A549 treated with GW870086 at 1 μM for 4 hours (cell line): ENCODE measurements at places on chromosomes 3 and 15. TPM values are rescaled to one million over a fixed set of nuclear protein-coding genes. Genes with fewer than 3 reads are reported as not detected.

Gene TMCO5A
- total RNA-seq: not detected in 5 replicates

Gene DLEC1
- total RNA-seq: 0.06 TPM in 1 of 5 replicates, not detected in the others

Gene UACA
- total RNA-seq: 27.8 to 48.7 TPM (median 39.4 TPM) in 5 replicates

Gene OPA1
- total RNA-seq: 27.3 to 31.0 TPM (median 30.4 TPM) in 5 replicates

Gene BMF
- 0.73 to 1.6 TPM (median 1.3 TPM) in 5 replicates for total RNA-seq

Gene DLL4
- total RNA-seq: 1.1 to 2.0 TPM (median 1.2 TPM) in 5 replicates

Gene LSM3
- 20.8 to 24.5 TPM (median 22.4 TPM) in 5 replicates for total RNA-seq

Gene PIERCE2
- total RNA-seq: 2.5 to 4.0 TPM (median 3.6 TPM) in 5 replicates

Gene ECE2
- total RNA-seq: not detected in 5 replicates

Gene LCTL
- not detected in 5 replicates for total RNA-seq

Gene CFAP100
- total RNA-seq: not detected in 5 replicates

Gene CRABP1
- total RNA-seq: 1.2 to 2.2 TPM (median 1.5 TPM) in 5 replicates

Gene MAP1A
- total RNA-seq: 0.59 to 0.85 TPM (median 0.71 TPM) in 5 replicates

Gene CPA3
- total RNA-seq: not detected in 5 replicates

Gene SPINK8
- not detected in 5 replicates for total RNA-seq

Gene TEX9
- total RNA-seq: 4.1 to 5.6 TPM (median 4.7 TPM) in 5 replicates

Gene FANCD2OS
- not detected in 5 replicates for total RNA-seq

Gene SPTBN5
- total RNA-seq: 0.10 to 0.36 TPM (median 0.16 TPM) in 5 replicates

Gene ADGRG7
- not detected in 5 replicates for total RNA-seq

Gene GOLGA8G
- not detected in 5 replicates for total RNA-seq

Gene PPP1R14D
- total RNA-seq: 0.24 to 0.41 TPM in 2 of 5 replicates, not detected in the others

Gene DNAJC19
- 20.6 to 25.7 TPM (median 21.8 TPM) in 5 replicates for total RNA-seq

Gene THRB
- 1.1 to 1.4 TPM (median 1.3 TPM) in 5 replicates for total RNA-seq

Gene PLA1A
- 0.11 to 0.56 TPM (median 0.44 TPM) in 5 replicates for total RNA-seq

Gene FES
- total RNA-seq: 0.51 to 1.3 TPM (median 0.99 TPM) in 5 replicates

Gene CD200
- not detected in 5 replicates for total RNA-seq

Gene PPIP5K1
- 5.0 to 8.2 TPM (median 6.5 TPM) in 5 replicates for total RNA-seq

Gene SLC12A1
- not detected in 5 replicates for total RNA-seq

Gene CORO2B
- 1.9 to 3.2 TPM (median 2.4 TPM) in 5 replicates for total RNA-seq

Gene SERINC4
- not detected in 5 replicates for total RNA-seq

Gene CLRN1
- total RNA-seq: not detected in 5 replicates

Gene TMOD3
- total RNA-seq: 49.0 to 76.3 TPM (median 66.4 TPM) in 5 replicates

Gene SRGAP3
- 0.30 to 0.69 TPM (median 0.59 TPM) in 5 replicates for total RNA-seq

Gene DAZL
- total RNA-seq: not detected in 5 replicates

Gene ARF4
- 151 to 175 TPM (median 156 TPM) in 5 replicates for total RNA-seq

Gene PTPRG
- total RNA-seq: 1.8 to 2.6 TPM (median 2.3 TPM) in 5 replicates

Gene NMNAT3
- 1.2 to 2.3 TPM (median 1.6 TPM) in 5 replicates for total RNA-seq

Gene COL6A6
- not detected in 5 replicates for total RNA-seq

Gene NPAP1
- total RNA-seq: not detected in 5 replicates

Gene CLPX
- total RNA-seq: 34.2 to 50.1 TPM (median 47.1 TPM) in 5 replicates

Gene UBAP1L
- total RNA-seq: 0.61 to 0.85 TPM (median 0.65 TPM) in 5 replicates

Gene CHRNA3
- total RNA-seq: 0.35 to 0.96 TPM (median 0.64 TPM) in 5 replicates

Gene MB21D2
- total RNA-seq: 4.9 to 5.8 TPM (median 5.6 TPM) in 5 replicates

Gene THAP10
- total RNA-seq: 3.7 to 6.3 TPM (median 4.8 TPM) in 5 replicates

Gene CYP1A2
- total RNA-seq: 0.05 TPM in 1 of 5 replicates, not detected in the others

Gene STX19
- total RNA-seq: not detected in 5 replicates

Gene ZNF619
- 1.3 to 2.4 TPM (median 2.0 TPM) in 5 replicates for total RNA-seq

Gene SLC24A5
- total RNA-seq: not detected in 5 replicates

Gene SCN11A
- total RNA-seq: 0.02 TPM in 1 of 5 replicates, not detected in the others

Gene CEP152
- 2.6 to 4.6 TPM (median 3.7 TPM) in 5 replicates for total RNA-seq

Gene TAGLN3
- not detected in 5 replicates for total RNA-seq

Gene DIPK2A
- 4.9 to 8.4 TPM (median 6.9 TPM) in 5 replicates for total RNA-seq

Gene CLDN18
- total RNA-seq: not detected in 5 replicates

Gene ALS2CL
- 5.8 to 9.4 TPM (median 8.6 TPM) in 5 replicates for total RNA-seq

Gene ZCWPW2
- not detected in 5 replicates for total RNA-seq

Gene PRR20G
- total RNA-seq: 0.64 to 1.1 TPM (median 0.80 TPM) in 5 replicates

Gene SUCLG2
- total RNA-seq: 33.1 to 43.1 TPM (median 39.2 TPM) in 5 replicates

Gene GOLGA6A
- total RNA-seq: 0.06 to 0.16 TPM (median 0.09 TPM) in 5 replicates
